ENCODE measurements at places on chromosomes 6 and 20. TPM values are rescaled to one million over a fixed set of nuclear protein-coding genes. Genes with fewer than 3 reads are reported as not detected.

Gene WASF1
- 11.3 TPM for total RNA-seq

Gene TMC2
- total RNA-seq = not detected

Gene OR2B6
- total RNA-seq = 1.5 TPM

Gene CHMP4B
- 234 TPM for total RNA-seq
